Type B pancreatic cell (in vitro differentiated cells): ENCODE measurements at places on chromosomes 16 and 17.

DNA sequence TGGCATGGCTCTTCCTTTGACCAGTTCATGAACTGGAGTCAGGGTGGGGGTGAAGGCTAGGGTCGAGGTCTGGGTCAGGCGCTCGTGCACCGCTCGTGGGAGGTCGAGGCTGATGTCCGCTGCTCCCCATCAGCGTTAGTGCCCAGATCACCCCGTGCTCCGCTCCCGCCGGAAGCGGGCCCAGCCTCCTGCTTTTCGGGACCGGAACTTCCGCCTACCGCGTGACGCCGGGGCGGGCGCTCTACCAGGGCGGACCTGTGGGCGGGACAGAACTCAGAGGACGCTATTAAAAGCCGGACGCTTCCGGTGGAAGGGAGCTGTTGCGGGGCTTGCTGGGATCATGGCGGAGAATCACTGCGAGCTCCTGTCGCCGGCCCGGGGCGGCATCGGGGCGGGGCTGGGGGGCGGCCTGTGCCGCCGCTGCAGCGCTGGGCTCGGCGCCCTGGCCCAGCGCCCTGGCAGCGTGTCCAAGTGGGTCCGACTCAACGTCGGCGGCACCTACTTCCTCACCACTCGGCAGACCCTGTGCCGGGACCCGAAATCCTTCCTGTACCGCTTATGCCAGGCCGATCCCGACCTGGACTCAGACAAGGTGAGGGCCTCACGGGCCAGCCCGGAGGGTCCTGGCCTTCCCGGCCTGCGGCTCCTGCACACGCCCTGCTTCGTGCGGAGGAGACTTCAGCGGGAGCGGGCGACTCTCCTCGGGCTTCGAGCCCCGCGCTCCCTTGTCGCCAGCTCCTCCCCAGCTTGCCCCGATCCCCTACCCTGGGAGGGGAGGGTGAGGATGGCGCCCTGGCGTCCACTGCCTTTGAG is at the start of gene KCTD5:
Gene KCTD5, plus strand, starts transcription at position 315 of the 813 bp plus-strand sequence. Its CDS starts 26 bp downstream, at position 341.
- DNase-seq = peak; percentile 96

DNA sequence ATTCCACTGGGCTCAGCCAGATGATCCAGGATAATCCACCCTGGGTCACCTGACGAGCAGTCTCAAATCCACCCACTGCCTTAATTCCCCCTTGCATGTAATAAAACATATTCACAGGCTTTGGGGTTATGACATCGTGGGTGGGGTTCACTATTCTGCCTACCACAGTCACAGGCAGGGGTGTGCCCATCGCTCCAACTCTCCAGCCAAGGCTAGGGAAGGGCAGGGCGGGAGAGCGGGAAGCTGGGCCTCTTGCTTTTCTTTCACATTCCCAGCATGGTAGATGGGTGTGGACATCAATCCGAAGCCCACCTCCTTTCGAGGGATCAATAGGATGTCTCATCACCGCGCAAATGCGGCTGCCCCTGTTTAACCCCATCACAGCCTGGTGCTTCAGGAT is 12.7 kb upstream of the CD300LD start:
- no peak for DNase-seq

DNA sequence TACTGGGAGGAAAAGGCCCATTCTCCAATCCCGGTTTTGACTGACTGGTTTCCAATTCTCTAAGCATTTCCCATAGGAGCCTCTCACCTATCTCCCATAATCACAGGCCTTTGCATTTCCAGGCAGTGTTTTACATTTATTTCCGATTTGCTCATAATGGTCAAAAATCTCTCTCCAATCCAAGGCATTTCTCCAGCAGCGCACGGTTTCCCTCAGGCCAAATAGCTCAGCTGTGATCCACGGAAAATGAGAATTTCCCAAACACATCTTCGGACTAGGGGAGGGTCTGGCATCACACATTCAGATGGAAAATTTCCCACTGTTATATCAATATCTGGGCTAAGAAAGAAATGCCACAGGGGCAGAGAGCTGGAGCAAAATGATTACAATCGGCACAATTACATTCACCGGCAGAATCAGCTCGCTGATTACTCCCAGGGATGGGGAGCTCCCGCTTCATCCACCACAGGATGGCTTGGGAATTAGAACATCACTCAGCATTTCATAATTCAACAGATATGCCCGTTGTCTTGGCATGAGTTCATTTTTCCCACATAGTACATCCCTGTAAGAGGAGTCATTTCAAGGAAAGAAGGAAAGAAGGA is 6.7 kb downstream of the PIPOX start:
- DNase-seq = no peak

DNA sequence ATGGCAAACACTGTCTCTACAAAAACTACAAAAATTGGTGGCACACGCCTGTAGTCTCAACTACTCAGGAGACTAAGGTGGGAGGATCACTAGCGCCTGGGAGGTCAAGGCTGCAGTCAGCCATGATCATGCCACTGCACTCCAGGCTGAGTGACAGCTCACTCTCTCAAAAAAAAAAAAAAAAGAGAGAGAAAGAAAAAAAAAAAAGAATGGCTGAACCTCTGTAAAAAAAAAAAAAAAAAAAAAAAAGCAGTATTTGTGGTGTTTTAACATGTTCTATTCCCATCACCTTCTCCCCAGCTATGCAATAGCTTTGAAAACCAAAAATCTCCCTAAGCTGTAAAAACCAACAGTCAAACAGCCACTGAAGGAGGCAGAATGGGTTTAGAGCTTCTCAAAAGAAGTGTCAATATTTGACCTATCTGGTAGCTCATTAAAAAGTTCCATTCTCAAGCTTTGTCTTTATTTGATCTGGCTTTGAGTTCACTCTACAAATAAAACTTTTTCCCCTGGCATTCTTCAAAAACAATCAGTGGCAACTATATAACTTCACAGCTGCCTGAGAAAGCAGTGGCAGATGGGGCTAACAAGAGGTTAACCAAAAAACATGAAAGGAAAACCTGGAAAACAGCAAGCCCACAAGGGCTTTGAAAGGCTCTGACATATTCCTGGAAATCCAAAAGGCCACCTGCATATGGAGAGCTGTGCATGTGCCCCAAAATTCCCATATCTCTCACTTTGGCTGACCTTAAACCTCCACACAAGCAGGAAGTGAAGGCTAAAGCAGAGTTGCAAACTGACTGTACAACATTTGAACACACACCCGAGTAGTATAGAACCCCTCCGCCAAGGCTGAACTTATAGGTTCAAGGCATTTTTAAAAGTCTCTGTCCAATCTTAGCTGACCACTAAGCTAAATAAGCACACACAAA is 36.0 kb downstream of the USP32 start:
- DNase-seq = no peak

GRCh38 chr17:62819511-62820221 is 11.6 kb upstream of the MARCHF10 start:
- peak; percentile 77 for DNase-seq

DNA sequence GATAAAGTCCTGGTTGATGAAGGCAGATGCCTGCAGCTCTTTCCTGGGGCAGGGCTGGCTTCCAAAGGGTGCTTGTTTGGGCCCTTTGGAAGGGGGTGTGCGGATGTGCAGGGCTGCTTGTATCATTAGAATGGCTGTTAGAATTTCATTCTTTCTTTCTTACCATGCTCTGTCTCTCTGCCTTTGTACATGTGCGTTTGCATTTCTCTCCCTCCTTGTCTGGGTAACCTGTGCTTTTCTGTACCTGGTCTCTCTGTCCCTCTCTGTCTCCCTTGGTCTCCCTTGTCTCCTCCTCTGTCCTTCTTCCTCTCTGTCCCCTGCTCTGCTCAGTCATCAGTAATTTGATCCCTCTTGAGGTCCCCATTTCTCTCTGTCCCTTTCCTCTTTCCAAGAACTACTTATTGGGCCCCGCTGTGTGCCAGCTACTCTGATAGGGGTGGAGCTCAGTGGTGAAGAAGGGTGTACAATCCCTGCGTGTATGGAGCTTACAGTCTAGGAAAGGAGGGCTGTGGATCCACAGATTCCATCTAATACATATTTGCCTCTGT is 69.3 kb downstream of the PLCG2 start:
- DNase-seq = no peak

DNA sequence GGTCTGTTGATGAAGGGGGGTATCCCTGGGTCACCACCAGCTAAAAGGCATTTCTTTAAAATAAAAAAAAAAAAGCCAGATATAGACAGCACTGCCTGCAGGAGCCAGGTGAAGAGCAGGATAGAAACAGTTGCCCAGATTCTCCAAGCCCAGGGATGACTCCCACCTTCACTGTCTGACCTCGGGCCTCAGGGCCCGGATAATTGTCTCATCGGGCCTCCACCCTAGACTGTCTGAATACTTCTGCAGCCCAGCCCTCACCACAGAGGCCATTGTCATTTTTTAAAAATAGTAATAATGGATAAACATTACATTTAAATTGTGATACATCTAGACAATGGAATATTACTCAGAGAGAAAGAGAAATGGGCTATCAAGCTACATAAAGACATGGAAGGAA is 92.8 kb upstream of the TNRC6C start:
- no peak for DNase-seq

DNA sequence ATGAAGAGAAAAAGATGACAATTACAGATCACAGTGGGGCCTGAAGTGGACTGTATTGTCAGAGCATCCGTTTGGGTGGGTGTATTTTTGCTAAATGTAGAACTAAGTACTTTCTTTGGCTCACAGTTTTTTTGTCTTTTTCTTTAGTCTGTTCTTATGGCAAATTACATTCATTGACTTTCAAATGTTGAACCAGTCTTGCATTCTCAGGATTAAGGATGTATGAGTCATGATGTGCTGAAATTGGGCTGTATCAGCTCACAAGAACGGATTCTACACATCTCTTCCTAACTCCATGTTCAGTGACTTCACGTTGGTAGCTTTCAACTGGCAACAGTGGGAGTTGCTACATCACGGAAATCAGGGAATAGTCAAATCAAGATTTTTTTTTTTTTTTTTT is 66.5 kb downstream of the TEX2 start:
- no peak for DNase-seq

DNA sequence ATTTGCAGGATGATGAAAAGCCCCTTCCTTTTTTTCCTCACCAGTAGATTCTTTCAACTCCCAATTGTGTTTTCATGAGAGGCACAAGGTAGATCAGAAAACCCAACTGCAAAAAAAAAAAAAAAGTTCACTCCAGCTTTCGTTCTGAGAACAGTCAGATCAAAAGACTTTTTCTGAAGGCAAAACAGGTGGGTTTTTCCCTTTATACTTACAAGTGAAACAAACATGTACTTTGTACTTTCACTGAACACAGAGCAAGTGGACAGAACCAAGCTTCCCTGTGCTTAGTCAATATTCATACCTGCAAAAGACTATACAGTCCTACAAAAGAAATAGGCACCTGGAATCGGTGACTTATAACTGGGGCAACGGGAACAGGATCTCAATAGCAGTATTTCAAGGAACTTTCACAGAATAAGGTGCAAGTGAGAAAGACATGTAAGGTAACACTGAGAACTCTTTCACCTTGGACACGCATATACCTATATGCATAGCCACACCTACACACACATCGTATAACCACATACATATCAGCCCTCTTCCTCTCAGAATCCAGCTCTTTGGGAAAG is 54.1 kb downstream of the TOX3 start:
- no peak for DNase-seq

GRCh38 chr17:82012640-82013295 is 9.9 kb downstream of the CENPX start:
- no peak for DNase-seq

GRCh38 chr16:79587296-79587695 is 13.2 kb downstream of the MAF start:
- DNase-seq = no peak

DNA sequence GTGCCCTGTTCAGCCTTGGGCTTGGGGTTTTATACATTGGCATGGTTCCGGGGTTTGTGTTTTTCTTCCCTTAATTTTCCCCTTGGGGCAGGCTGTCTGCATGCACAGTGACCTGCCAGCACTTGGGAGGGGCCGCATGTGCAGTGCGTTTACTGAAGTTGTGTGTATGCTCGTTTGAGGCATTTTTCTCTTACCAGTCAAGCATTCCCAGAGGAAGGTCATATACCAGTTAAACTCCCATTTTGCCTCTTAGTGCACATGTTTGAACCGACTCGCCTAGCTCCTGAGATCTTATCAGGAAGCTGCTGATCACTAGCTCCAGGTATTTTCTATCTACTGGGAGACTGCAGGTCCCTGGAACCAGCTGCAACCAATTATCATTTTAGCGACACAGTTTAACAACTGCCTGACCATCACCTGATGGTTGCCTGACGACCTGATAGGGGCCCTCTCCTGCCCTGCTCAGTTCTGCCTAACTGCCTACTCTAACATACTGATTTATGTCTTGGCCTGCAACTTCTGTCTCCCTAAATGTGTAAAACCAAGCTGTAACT is 51.4 kb downstream of the MFSD11 start:
- no peak for DNase-seq

GRCh38 chr17:82318772-82319606 is 1.6 kb upstream of the CD7 start:
- no peak for DNase-seq

- no peak for DNase-seq
Observed at GRCh38 chr16:1525871-1526607, 7.4 kb upstream of the TMEM204 start.

DNA sequence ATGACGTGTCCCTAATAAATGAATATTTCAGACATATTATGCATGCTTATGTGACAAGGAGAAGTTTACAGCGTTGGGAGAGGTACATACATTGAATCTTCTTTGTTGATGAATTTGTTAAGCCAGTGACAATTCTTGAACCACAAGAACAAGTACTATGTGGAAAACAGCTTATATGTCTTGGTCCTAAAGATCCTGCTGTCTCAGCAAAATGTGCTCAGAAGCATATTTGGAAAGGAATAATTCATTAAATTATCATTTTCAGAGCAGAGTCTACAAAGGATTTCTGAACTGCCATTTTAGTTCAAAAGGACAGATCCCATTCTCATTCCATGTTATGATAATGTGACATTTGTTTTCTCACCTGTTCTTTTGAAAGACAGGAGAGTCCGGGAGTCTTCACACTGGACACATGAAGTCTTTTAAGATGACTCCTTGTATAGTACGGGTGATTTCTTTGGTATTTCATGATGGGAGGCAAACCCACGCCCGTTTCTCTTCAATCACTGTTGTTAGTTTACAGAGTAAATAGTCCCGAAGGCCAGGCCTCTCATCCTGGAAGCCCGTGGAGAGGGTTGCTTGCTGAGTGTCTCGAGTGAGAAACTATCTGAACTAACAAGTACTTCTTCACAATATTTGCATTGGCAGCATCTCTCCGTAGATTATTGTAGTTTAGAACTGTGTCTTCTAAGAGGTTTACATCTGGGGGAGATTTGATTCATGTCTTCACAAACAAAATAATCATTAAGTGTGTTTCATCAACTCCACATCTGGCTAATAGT is 26.7 kb downstream of the VPS35L start:
- no peak for DNase-seq

GRCh38 chr17:66635386-66636045 is 199.4 kb upstream of the CACNG5 start:
- DNase-seq = no peak

- no peak for DNase-seq
Observed at GRCh38 chr17:61053469-61053868, 346.2 kb upstream of the TBX2 start.

DNA sequence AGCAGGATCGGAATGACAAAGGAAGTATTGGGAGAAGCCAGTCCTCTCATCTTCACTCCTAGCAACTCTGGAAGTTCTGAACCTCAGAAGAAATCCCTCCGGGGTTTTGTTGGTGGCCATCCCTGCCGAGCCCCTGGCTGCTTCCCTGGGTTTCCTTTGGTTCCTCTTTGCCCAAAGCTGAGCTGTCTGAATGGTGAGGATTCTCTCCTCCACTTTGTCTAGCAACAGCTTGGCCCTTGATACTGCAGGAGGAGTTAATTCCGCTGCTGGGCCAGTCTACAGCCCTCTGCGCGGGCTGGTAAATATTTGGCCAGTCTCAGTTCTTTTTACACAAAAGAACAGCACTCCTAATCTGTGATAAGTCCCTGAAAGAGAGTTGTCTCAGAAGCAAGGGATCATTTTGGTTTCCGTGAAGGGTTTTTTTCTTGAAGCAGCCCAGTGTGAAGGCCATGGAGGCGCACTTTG is 170.9 kb downstream of the RAB11FIP4 start:
- DNase-seq = no peak
